ENCODE measurements at places on chromosomes 16 and 17.

- H3K4me3 ChIP-seq = no peak overlapping the region
- no peak for DNase-seq
- H3K27me3 ChIP-seq = no peaks in the 10 kb centered on the region
- H3K36me3 ChIP-seq = peaks cover 34% of the 10 kb centered on the region
Measured at GRCh38 chr16:28204204-28204603, 7.6 kb downstream of the XPO6 start.

- H3K36me3 ChIP-seq = peaks cover 16% of the 10 kb centered on the region
- H3K4me1 ChIP-seq = no peaks in the 10 kb centered on the region
- no peak overlapping the region for H3K4me3 ChIP-seq
- no peaks in the 10 kb centered on the region for H3K27me3 ChIP-seq
- DNase-seq = no peak
Measured at GRCh38 chr17:49297141-49297540, 64.9 kb downstream of the ZNF652 start.

DNA sequence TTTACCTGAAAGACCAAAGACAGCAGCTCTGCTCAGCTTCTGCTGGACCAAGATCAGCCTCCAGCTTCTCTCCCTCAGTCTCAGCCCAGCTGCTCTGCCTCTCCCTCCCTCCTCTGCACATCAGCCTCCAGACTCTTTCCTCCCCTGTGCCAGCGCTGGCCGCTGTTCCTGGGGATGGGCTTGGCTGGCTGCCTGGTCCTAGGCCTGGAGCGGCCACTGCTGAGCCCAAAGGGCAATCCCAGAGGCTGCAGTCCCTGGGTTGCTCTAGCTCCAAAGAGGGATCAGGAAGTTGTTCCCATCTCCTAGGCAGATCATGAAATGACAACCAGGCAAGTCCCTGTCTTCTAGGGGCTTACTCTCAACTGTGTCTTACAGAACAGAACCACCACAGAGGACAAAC, 31.3 kb downstream of the DCUN1D3 start:
- H3K36me3 ChIP-seq = no peaks in the 10 kb centered on the region
- H3K4me1 ChIP-seq = peaks cover 12% of the 10 kb centered on the region
- H3K4me3 ChIP-seq = no peak overlapping the region
- H3K27ac ChIP-seq = peak overlapping the region; percentile 12

GRCh38 chr16:77780378-77780837, 8.0 kb upstream of the VAT1L start:
- no peaks in the 10 kb centered on the region for H3K27me3 ChIP-seq
- no peaks in the 10 kb centered on the region for H3K36me3 ChIP-seq
- DNase-seq = no peak
- H3K4me1 ChIP-seq = no peaks in the 10 kb centered on the region
- H3K4me3 ChIP-seq = no peak overlapping the region

- H3K4me3 ChIP-seq = no peak overlapping the region
- DNase-seq = no peak
- peaks cover 15% of the 10 kb centered on the region for H3K36me3 ChIP-seq
- H3K4me1 ChIP-seq = no peaks in the 10 kb centered on the region
- H3K27ac ChIP-seq = no peak overlapping the region
Measured at GRCh38 chr17:47057830-47058229, 78.8 kb upstream of the RPRML start.

GRCh38 chr17:6903326-6903900, 71.9 kb upstream of the TEKT1 start:
- DNase-seq = peak; percentile 37
- H3K36me3 ChIP-seq = no peaks in the 10 kb centered on the region
- no peak overlapping the region for H3K4me3 ChIP-seq
- no peaks in the 10 kb centered on the region for H3K27me3 ChIP-seq
- H3K27ac ChIP-seq = peak overlapping the region; percentile 69

GRCh38 chr17:17703140-17703919, 22.1 kb downstream of the RAI1 start:
- no peak overlapping the region for H3K27ac ChIP-seq
- H3K4me3 ChIP-seq = no peak overlapping the region
- peaks cover 68% of the 10 kb centered on the region for H3K4me1 ChIP-seq
- peaks cover 12% of the 10 kb centered on the region for H3K36me3 ChIP-seq
- no peak for DNase-seq

GRCh38 chr17:7072406-7072805, 7.6 kb downstream of the CLEC10A start:
- no peak for DNase-seq
- H3K27me3 ChIP-seq = no peaks in the 10 kb centered on the region
- H3K36me3 ChIP-seq = no peaks in the 10 kb centered on the region
- H3K4me1 ChIP-seq = no peaks in the 10 kb centered on the region
- H3K27ac ChIP-seq = no peak overlapping the region

- no peak overlapping the region for H3K27ac ChIP-seq
- peaks cover 11% of the 10 kb centered on the region for H3K4me1 ChIP-seq
- H3K36me3 ChIP-seq = no peaks in the 10 kb centered on the region
- H3K4me3 ChIP-seq = no peak overlapping the region
- DNase-seq = no peak
Measured at GRCh38 chr17:50022463-50023130, 27.6 kb upstream of the DLX3 start.

DNA sequence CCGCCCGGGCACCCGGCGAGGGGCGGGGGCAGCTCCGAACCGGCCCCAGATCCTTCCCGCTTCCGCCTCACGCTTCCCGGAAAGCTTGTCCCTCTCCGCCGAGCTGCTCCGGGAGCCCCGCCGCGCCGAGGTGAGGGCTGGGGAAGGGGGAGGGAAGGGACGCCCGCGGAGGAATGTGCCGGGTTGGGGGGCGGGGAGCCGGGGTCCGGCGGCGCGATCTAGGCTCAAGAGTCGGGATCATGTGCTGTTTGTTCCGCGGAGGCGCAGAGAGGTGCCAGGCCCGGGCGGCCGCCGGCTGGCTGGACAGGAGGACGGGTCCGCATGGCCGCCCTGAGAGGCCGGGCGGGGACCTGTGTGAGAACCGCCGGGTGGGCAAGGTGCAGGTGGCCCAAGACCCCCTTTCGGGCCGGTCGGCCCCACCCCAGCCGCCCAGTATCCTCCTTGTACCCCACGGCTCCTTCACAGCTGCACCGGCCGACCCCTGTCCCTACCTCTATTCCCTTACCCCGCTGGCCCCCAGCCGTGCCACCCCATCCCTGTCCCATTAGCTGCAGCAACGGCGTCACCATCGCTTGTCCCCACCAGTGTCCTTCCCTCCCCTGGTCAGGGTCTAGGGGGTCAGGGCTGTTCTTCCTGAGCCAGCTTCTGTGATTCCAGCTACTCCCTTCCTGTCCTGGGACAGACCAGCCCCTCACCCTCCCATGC, 429 bp downstream of the KIF1C start:
- DNase-seq = no peak

GRCh38 chr16:66824006-66824405, 6.8 kb downstream of the NAE1 start:
- no peak overlapping the region for H3K4me3 ChIP-seq
- H3K4me1 ChIP-seq = peaks cover 5% of the 10 kb centered on the region
- DNase-seq = no peak
- H3K27ac ChIP-seq = no peak overlapping the region

- no peak for DNase-seq
- H3K27ac ChIP-seq = peak overlapping the region; percentile 98
- H3K27me3 ChIP-seq = peaks cover 4% of the 10 kb centered on the region
- peak overlapping the region; percentile 89 for H3K4me3 ChIP-seq
Measured at GRCh38 chr16:3282103-3282729, 1.1 kb upstream of the ZNF263 start.

GRCh38 chr17:77935121-77935571, 23.4 kb upstream of the TNRC6C start:
- peaks cover 2% of the 10 kb centered on the region for H3K27me3 ChIP-seq
- no peak overlapping the region for H3K27ac ChIP-seq
- H3K4me1 ChIP-seq = peaks cover 8% of the 10 kb centered on the region
- H3K36me3 ChIP-seq = no peaks in the 10 kb centered on the region
- no peak overlapping the region for H3K4me3 ChIP-seq

DNA sequence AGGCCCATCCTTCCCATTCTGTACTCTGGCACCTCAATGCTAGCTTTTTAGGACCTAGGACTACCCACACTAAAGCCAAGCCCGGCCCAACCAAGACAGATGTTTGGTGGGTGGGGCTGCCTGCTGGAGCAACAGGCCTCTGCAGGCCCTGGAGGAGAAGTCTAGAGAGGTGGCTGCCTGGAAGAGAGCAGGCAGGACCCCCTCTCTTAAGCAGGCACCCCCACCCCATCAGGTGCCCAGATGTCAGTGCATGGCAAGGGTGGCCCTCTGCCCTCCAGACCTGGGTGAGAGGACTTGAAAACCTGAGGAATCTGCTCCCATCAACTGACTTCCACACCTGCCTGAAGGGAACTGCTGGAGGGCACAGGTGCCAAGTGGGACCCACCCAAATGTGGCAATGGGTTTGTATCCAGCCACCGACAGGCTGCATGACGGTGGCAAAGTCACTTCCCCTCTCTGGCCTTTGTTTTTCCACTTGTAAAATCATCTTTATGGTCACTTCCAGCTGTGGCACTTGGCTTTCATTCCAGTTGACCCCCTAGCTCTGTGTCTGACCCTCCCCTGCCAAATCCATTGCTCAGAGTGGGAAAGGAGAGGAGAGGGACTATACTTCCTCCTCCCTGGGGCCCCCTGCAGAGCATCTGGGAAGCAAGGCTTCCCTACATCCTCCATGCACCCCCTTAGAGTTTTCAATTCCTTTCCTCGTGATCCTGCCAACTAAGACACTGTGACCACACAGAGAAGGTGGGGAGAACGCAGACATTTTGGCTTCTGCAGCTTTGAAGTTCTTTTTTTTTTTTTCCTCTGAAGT, 1.7 kb upstream of the STAT5A start:
- H3K27me3 ChIP-seq = peaks cover 26% of the 10 kb centered on the region
- H3K4me3 ChIP-seq = no peak overlapping the region
- peak overlapping the region; percentile 73 for H3K27ac ChIP-seq
- no peaks in the 10 kb centered on the region for H3K36me3 ChIP-seq

DNA sequence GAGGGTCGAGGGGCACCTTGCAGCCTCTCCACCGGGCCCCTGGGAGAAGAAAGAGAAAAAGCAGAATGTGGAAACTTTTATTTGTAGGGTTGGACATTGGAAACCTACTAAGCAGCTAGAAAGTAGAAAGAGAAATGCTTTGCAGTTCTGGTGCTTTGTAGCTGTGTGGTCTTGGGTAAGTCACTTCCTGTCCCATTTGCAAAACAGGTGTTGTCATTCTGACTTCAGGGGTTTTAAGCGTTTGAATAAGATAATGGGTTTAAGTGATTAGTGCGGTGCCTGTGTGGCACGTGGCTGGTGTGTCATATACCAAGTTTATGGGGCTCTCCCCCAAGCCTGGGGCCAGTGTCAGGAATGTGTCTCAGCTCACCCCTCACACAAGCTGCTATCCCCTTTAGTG, 1.6 kb downstream of the CA4 start:
- peaks cover 58% of the 10 kb centered on the region for H3K27me3 ChIP-seq
- H3K27ac ChIP-seq = no peak overlapping the region
- peaks cover 33% of the 10 kb centered on the region for H3K4me1 ChIP-seq
- H3K36me3 ChIP-seq = no peaks in the 10 kb centered on the region
- DNase-seq = no peak

GRCh38 chr17:34596920-34597319, 17.5 kb downstream of the TMEM132E start:
- H3K27me3 ChIP-seq = no peaks in the 10 kb centered on the region
- no peak overlapping the region for H3K4me3 ChIP-seq
- no peaks in the 10 kb centered on the region for H3K36me3 ChIP-seq
- DNase-seq = no peak

- no peak overlapping the region for H3K4me3 ChIP-seq
- H3K36me3 ChIP-seq = peaks cover 80% of the 10 kb centered on the region
- no peaks in the 10 kb centered on the region for H3K27me3 ChIP-seq
- H3K27ac ChIP-seq = no peak overlapping the region
Measured at GRCh38 chr16:22262460-22262859, 34.7 kb upstream of the POLR3E start.

GRCh38 chr17:61323003-61323908, 76.4 kb upstream of the TBX2 start:
- no peak overlapping the region for H3K27ac ChIP-seq
- no peak overlapping the region for H3K4me3 ChIP-seq
- no peak for DNase-seq
- H3K4me1 ChIP-seq = peaks cover 19% of the 10 kb centered on the region
- peaks cover 8% of the 10 kb centered on the region for H3K27me3 ChIP-seq
- no peaks in the 10 kb centered on the region for H3K36me3 ChIP-seq

- peaks cover 25% of the 10 kb centered on the region for H3K27me3 ChIP-seq
- H3K4me3 ChIP-seq = no peak overlapping the region
- H3K27ac ChIP-seq = no peak overlapping the region
- no peaks in the 10 kb centered on the region for H3K36me3 ChIP-seq
- DNase-seq = no peak
Measured at GRCh38 chr17:35797370-35797769, 1.9 kb upstream of the MMP28 start.

DNA sequence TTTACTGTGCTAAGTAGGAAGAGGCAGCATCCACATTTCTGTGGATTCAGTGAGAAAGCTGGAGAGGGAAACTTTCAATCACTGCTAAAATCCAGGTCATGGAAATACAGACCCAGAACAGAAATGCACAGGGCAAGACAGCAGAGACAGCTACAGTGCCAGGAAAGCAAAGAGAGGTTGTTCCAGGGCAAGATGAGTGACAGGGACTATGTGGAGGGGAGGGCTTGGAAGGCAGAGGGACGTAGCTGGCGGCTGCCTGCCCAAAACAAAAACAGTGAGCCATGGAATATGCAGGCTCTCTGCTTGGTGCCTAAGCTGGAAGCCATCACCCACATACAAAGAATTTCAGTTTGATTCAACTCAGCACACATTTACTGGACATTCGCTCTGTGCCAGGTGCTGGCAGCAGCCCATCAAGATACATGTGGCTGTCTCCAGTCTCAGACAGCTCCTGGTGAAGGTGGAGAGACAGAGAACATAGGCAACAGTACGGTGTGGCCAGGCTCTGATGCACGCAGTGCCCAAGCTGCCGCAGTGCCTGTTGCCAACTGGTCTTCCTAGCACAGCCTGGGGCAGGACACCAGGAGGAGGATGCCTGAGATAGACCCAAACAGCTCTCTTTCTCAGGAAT, 88.7 kb downstream of the AIPL1 start:
- no peak overlapping the region for H3K27ac ChIP-seq
- H3K4me1 ChIP-seq = peaks cover 6% of the 10 kb centered on the region
- no peaks in the 10 kb centered on the region for H3K27me3 ChIP-seq
- no peak for DNase-seq
